ENCODE measurements at places on chromosomes 5 and 9. TPM values are rescaled to one million over a fixed set of nuclear protein-coding genes. Genes with fewer than 3 reads are reported as not detected.

The FBP2 gene
- total RNA-seq = not detected

The BARHL1 gene
- 0.14 TPM for total RNA-seq

The LCN15 gene
- 0.93 TPM for total RNA-seq

The COL27A1 gene
- 29.5 TPM for total RNA-seq

The LRRTM2 gene
- total RNA-seq = 4.6 TPM

The CDH6 gene
- 127 TPM for total RNA-seq

The LCP2 gene
- total RNA-seq = not detected

The STK10 gene
- total RNA-seq = 15.2 TPM

The DAB2 gene
- total RNA-seq = 91.6 TPM

The MEGF10 gene
- total RNA-seq = 13.3 TPM

The IL7R gene
- not detected for total RNA-seq

The LTC4S gene
- total RNA-seq = 4.0 TPM

The GGTA1 gene
- total RNA-seq = not detected

The ZNF883 gene
- 12.9 TPM for total RNA-seq

The IFNB1 gene
- not detected for total RNA-seq

Data from type B pancreatic cell (in vitro differentiated cells).